ENCODE measurements at places on chromosomes 16 and 17. TPM values are rescaled to one million over a fixed set of nuclear protein-coding genes. Genes with fewer than 3 reads are reported as not detected.

The KRTAP9-8 gene
- polyA plus RNA-seq = not detected

The TRIM25 gene
- 4.7 TPM for polyA plus RNA-seq

The LUC7L3 gene
- 29.2 TPM for polyA plus RNA-seq

The PITPNM3 gene
- not detected for polyA plus RNA-seq

The ST6GALNAC2 gene
- not detected for polyA plus RNA-seq

The KRTAP4-2 gene
- not detected for polyA plus RNA-seq

The CD300H gene
- polyA plus RNA-seq = 6.4 TPM

The CCL7 gene
- polyA plus RNA-seq = not detected

The ADAP2 gene
- not detected for polyA plus RNA-seq

The GLIS2 gene
- polyA plus RNA-seq = not detected

The TM4SF5 gene
- not detected for polyA plus RNA-seq

The CRYBA1 gene
- not detected for polyA plus RNA-seq

The TOX3 gene
- not detected for polyA plus RNA-seq

The PSME3 gene
- 161 TPM for polyA plus RNA-seq

The CCDC137 gene
- polyA plus RNA-seq = 21.7 TPM

The KRTAP3-1 gene
- not detected for polyA plus RNA-seq

The CTDNEP1 gene
- 33.2 TPM for polyA plus RNA-seq

The PABPN1L gene
- not detected for polyA plus RNA-seq

The CD300C gene
- 37.4 TPM for polyA plus RNA-seq

The PLA2G10 gene
- not detected for polyA plus RNA-seq

The MARVELD3 gene
- not detected for polyA plus RNA-seq

The UMOD gene
- not detected for polyA plus RNA-seq

The KAT2A gene
- 4.3 TPM for polyA plus RNA-seq

The LPO gene
- not detected for polyA plus RNA-seq

The TLCD2 gene
- polyA plus RNA-seq = 0.04 TPM

The ACADVL gene
- 141 TPM for polyA plus RNA-seq

The RAB37 gene
- polyA plus RNA-seq = 208 TPM

The KLHL10 gene
- polyA plus RNA-seq = not detected

The CRHR1 gene
- not detected for polyA plus RNA-seq

The TNFRSF12A gene
- polyA plus RNA-seq = 1.4 TPM

The ADGRG1 gene
- 784 TPM for polyA plus RNA-seq

The COQ9 gene
- 14.6 TPM for polyA plus RNA-seq

The CBX2 gene
- polyA plus RNA-seq = 0.33 TPM

Measured in immature natural killer cell (primary cell).